ENCODE measurements at places on chromosomes 2 and 18. TPM values are rescaled to one million over a fixed set of nuclear protein-coding genes. Genes with fewer than 3 reads are reported as not detected.
A peak's percentile ranks its signal among the peaks of the same experiment; 100 is the strongest.

DNA sequence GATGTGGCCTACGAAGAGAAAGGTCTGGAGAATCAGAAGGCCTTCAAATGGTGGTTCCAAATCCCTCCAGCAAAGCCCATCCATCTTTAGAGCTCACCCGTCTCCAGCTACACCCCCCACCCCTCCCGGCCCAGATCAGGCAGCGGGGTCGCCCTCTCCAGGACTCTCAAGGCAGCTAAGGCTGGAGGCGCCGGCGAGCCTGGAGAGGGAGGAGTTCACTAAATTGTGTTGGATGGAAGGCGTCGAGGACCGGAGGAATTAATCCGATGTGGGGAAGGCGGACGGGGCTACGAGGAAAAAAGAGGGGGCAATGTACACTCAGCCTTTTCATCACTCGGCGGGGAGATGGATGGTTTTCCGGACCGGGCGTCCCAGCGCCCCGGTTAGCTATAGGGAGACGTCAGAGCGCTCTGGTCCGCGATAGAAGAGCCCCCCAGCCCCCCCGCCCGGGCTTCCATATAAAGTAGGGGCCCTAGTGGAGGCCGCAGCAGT is at the start of gene GRP:
TSS of gene GRP (plus strand) at position 487 of the 492 bp plus-strand sequence. CDS start 108 bp downstream, outside the sequence.
- peak; percentile 12 for DNase-seq
- H3K27ac ChIP-seq = no peak within 1 kb of the TSS
- H3K27me3 ChIP-seq = peaks cover 39% of the 10 kb centered on the region
- peaks cover 19% of the 10 kb centered on the region for H3K4me1 ChIP-seq
- H3K36me3 ChIP-seq = no peaks in the 10 kb centered on the region

GRCh38 chr2:96874198-96874831 is 4.4 kb upstream of the SEMA4C start:
- H3K4me3 ChIP-seq = no peak overlapping the region
- DNase-seq = peak; percentile 62
- peaks cover 37% of the 10 kb centered on the region for H3K4me1 ChIP-seq

SH3RF3 gene
- total RNA-seq = 5.0 TPM

- DNase-seq = no peak
- no peak overlapping the region for H3K4me3 ChIP-seq
- no peaks in the 10 kb centered on the region for H3K27me3 ChIP-seq
These were observed 196.3 kb downstream of the LOXHD1 start for GRCh38 chr18:46460754-46461153.

HOXD8 gene
- total RNA-seq = 0.58 TPM

DNA sequence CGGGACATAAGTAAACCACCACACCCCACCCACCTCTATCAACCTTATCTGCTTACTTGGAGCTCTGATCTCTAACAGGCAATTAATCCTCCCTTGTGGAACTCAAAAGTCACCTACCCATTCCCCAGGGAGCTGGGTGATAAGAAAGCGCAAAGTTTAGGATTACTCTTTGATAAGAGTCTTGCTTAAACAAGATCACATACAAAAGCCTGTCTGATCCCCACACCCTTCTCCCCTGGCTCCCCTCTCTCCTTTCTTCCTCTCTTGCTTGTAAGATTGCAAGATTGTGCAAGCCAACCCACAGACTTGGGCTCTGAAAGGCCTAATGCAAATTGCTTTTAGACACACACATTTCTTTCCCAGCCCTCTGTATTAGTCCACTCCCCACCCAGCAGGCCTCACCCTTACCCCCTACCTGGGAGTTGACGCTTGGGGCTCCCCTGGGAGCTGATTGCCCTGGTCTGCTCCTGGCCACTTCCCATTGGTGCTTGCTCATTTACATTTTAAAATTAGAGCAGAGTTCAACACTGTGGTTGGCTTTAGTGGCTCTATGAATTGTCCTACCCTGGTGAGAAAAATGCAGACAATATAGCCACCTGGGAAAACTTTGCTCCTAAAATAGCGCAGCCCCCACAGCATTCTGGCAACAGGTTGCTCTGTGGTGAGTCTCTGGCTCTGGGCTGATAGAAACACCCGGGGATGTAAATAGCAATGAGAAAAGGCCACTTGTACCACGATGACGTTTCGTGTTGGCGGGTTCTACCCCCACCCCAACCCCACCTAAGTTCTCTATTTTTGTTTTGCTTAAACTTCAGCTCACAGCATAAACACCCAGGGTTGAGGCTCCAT is 92.8 kb upstream of the MSH2 start:
- DNase-seq = peak; percentile 90
- H3K27me3 ChIP-seq = no peaks in the 10 kb centered on the region
- peaks cover 27% of the 10 kb centered on the region for H3K4me1 ChIP-seq
- H3K4me3 ChIP-seq = no peak overlapping the region
- peak overlapping the region; percentile 54 for H3K27ac ChIP-seq

GALNT5 gene
- total RNA-seq = 2.2 TPM

DNA sequence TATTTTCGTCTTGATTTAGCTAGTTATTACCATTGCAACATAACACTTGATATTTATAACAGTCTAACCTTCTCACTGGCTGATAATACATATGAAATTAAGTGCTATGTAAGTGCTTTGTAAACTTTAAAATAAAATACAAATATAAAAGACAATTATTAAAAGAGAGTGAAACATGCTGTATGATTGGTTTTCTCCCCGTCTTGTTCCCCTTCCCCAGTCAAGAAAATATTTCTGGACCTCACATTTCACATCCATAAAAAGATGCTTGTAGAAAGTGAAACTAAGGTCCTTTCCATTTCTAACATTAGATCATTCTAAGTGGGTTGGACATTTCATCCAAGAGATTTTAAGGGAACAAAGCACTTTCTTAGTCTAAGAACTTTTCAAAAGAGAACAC is 310.2 kb upstream of the LRATD1 start:
- no peak overlapping the region for H3K4me3 ChIP-seq
- H3K36me3 ChIP-seq = no peaks in the 10 kb centered on the region
- H3K4me1 ChIP-seq = no peaks in the 10 kb centered on the region
- H3K27me3 ChIP-seq = no peaks in the 10 kb centered on the region
- H3K27ac ChIP-seq = no peak overlapping the region
- DNase-seq = no peak

TRPM8 gene
- not detected for total RNA-seq

- DNase-seq = peak; percentile 46
- H3K27ac ChIP-seq = no peak overlapping the region
- no peaks in the 10 kb centered on the region for H3K27me3 ChIP-seq
- no peak overlapping the region for H3K4me3 ChIP-seq
- H3K36me3 ChIP-seq = no peaks in the 10 kb centered on the region
- no peaks in the 10 kb centered on the region for H3K4me1 ChIP-seq
These were observed 46.3 kb upstream of the VIT start for GRCh38 chr2:36650031-36650829.

DNA sequence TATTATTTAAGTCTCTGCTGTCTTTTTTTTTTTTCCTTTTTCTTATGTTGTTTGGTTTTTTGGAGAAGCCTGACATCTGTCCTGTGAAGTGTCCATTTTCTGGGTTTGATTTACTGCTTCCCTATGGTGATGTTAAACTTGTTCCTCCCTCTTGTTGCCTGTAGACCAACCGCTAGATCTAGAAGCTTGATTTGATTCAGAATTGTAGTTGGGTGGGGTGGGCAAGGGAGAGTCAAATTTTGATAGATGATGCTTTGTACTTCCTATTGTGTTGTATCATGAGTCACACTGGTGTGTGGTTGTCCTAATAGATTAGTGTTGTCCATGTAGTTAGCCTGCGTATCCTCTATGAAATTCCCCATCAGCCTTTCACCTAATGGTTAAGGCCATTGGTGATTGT is 35.4 kb downstream of the CAB39 start:
- H3K4me3 ChIP-seq = no peak overlapping the region
- no peaks in the 10 kb centered on the region for H3K27me3 ChIP-seq
- H3K4me1 ChIP-seq = peaks cover 35% of the 10 kb centered on the region

GALR1 gene
- not detected for total RNA-seq

DNA sequence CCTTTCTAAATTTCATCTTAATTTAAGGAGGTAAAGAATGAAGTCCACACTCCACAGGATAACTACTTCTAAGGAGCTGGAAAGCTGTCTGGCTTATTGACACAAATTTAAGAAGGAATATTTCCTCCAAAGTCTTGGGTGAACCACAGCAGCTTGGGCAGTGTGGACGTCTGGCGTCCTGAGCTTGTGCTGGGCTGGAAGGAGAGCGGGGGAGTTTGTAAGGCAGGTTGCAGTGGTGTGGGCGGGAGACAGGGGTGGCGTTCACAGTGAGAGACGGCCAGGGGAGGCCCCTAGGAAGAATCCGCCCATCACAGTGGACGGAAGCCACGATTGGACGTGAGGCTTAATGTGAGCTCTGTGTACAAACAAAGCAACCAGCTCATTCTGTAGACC is 25.7 kb downstream of the ADI1 start:
- H3K4me1 ChIP-seq = peaks cover 22% of the 10 kb centered on the region
- H3K36me3 ChIP-seq = peaks cover 38% of the 10 kb centered on the region
- no peaks in the 10 kb centered on the region for H3K27me3 ChIP-seq
- DNase-seq = no peak
- H3K4me3 ChIP-seq = no peak overlapping the region

DNA sequence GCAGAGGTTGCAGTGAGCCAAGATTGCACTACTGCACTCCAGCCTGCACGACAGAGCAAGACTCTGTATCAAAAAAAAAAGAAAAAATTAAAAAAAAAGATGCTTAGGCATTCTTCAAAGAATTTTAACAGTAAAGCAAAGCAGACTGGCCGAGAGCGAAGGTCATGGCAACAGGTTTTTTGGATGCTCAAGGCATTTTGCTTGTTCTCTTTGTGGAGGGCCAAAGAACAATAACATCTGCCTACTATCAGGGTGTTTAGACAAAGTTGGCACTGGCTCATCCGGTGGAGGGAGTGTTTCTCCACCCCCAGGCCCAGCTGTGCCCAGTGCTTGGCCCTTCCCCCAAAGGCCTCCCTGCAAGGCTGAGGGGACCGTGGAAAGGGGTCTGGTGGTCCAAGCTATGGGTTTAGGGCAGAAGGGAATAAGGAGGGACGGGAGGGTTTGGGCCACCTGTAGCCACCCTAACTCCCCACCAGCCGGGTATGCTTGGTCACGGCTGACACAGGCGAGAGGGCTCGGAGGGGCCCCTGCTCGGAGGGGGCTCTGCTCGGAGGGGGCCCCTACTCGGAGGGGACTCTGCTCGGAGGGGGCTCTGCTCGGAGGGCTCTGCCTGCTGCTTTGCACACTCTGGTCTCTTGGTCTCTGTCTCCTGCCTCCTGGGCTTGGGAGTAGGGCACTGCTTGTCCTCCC is 26.7 kb upstream of the ALLC start:
- DNase-seq = no peak
- no peak overlapping the region for H3K27ac ChIP-seq
- H3K4me3 ChIP-seq = no peak overlapping the region
- no peaks in the 10 kb centered on the region for H3K27me3 ChIP-seq
- peaks cover 8% of the 10 kb centered on the region for H3K4me1 ChIP-seq
- H3K36me3 ChIP-seq = no peaks in the 10 kb centered on the region

CXCR1 gene
- total RNA-seq = 0.45 TPM

GRCh38 chr2:230244211-230244610 is 18.7 kb downstream of the SP140 start:
- no peaks in the 10 kb centered on the region for H3K27me3 ChIP-seq
- no peak for DNase-seq
- H3K4me3 ChIP-seq = no peak overlapping the region
- no peak overlapping the region for H3K27ac ChIP-seq

- H3K27ac ChIP-seq = no peak overlapping the region
- H3K36me3 ChIP-seq = peaks cover 1% of the 10 kb centered on the region
- peaks cover 4% of the 10 kb centered on the region for H3K27me3 ChIP-seq
- H3K4me3 ChIP-seq = no peak overlapping the region
- H3K4me1 ChIP-seq = peaks cover 33% of the 10 kb centered on the region
These were observed 5.2 kb downstream of the PRLH start for GRCh38 chr2:237571551-237571950.

All from stomach (tissue), 19 donors.